ENCODE measurements at places on chromosomes 1 and 21.

DNA sequence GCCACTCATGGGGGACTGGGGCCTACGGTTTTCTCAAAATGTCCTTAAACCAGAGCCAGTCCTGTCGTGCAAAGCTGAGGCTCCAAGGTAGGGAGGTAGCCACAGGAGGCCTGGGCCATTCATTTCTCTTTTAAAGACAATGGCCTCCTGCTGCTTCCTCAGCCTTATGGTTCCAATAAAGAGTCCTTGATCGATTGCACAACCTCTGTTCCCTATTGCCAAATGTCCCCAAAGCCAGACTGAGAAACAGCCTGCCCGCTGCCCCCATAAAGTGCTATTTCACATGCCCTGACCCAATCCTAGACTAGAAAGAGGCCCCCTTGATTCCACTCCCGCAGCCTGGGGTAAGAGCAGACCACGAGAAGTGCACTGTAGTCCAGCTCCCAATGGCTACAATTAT lies 166.7 kb downstream of the CLIC6 start:
- peak; percentile 53 for DNase-seq

DNA sequence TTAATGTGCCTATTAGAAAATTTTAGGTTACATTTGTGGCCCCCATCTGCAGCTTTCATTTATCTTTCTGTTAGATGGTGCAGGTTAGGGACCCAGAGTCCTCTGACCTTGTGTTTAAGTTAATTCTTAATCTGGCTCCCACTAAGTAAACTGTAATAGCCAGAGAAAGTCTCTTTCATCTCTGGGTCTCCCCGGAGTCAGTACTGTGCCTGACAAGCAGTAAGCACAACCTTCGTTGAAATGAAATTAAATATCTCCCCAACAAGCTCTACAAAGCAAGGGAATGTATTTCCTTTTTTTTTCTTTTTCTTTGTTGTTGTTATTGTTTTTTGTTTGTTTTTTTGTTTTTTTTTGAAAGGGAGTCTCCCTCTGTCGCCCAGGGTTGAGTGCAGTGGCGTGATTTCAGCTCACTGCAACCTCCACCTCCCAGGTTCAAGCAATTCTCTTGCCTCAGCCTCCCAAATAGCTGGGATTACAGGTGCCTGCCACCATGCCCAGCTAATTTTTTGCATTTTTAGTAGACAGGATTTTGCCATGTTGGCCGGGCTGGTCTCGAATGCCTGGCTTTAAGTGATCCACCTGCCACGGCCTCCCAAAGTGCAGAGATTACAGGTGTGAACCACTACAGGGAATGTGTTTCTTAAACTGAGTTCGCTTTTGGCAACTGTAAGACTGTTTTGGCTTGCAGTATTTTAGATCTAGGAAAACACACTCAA lies 81.6 kb downstream of the HHIPL2 start:
- no peak for DNase-seq

- DNase-seq: no peak
Observed at GRCh38 chr1:66438501-66438900, 95.5 kb upstream of the SGIP1 start.

GRCh38 chr1:236733653-236734052 lies 47.4 kb downstream of the ACTN2 start:
- DNase-seq: no peak

- no peak for DNase-seq
Observed at GRCh38 chr1:64459743-64460142, 10.2 kb upstream of the CACHD1 start.
